ENCODE measurements at places on chromosomes 5 and 9.

DNA sequence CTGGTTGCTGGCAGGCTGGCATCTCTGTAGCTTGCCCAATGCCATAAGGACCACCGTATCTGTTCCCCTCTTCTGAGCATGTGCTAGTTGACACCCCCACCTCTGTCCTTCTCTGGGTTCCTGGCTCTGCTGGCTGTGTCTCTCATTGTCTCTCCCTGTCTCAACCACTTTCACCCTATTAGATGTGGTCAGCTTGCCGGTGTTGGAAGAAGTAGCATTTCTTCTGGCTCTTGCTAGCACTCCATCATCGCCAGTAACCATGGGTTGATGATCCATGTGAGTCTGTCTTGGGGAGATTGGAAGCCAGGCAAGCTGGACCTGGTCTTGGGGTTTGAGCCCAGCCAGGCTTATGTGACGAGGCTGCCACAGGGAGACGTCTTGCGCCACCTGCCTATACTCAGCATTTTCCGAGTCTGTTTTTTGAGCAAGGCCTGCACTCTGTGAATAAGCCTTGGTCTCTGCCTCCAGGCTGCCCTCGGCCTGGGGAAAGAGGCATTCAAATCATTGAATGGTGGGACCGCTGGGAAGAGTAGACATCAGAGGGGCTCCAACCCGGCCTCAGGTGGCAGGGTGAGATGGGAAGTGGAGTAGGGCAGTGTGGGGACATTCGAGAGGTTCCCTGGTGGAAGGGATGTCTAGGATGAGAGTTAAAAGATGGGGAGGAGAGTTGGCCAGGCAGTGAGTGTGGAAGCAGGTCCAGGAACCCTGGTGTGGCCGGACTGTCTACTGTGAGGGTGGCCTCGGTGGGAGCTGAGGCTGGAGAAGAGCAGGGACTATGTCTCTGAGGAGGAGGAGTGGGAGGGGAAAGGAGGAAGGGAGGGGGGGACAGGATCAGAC lies 74.3 kb downstream of the ZNF618 start:
- DNase-seq: no peak

- DNase-seq: no peak
Observed at GRCh38 chr5:74424162-74424868, 216.2 kb downstream of the ENC1 start.

DNA sequence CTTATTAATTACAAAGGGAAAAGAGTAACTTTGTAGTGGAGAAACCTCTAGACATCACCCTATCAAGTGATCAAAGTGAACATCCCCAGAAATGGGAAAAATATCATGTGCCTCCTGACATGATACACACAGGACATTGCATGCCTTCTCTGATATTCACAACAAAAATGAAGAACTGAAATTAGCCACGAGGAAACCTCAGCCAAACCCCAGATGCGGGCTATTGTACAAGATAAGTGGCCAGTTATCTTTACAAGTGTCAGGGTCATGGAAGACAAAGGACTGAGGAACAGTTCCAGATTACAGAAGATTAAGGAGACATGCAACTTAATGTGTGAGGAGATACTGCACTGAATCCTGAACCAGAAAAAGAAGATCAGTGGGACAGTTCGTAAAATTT lies 23.8 kb upstream of the NPM1 start:
- no peak for DNase-seq

- no peak for DNase-seq
Observed at GRCh38 chr5:82656341-82656761, 378.2 kb upstream of the RPS23 start.

DNA sequence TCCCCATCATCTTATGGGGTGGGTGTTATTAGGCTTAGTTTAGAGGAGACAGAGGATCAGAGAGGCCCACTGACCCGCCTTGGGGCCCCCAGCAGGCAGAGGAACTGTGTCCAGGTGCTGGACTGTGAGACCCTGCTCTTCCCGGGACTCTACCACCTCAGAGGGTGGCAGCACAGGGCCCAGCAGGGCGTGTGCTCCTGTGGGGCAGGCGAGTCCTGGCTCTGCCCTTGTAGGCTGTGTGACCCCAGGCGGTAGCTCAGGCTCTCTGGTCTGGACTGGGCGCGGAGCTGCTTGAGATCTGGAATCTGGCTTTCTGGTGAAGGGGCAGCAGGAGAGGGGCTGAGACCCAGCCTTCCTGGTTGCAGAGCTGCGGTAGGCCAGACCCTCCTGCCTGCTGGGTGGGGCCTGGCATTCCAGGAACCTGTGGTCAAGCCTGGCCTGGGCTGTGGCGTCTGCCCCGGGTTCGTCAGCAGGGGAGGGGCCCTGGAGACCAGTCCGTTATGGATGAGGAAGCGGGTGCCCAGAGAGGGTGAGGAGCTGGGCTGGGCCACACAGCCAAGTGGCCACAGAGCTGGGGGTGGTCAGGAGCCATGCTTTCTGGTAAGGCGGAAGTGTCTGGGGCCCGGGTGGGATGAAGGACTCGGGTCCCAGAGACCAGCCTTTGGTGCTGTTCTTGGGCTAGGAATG lies 46.5 kb downstream of the RXRA start:
- DNase-seq: peak; percentile 73

GRCh38 chr5:64744914-64745313 lies 23.6 kb downstream of the SREK1IP1 start:
- DNase-seq: no peak

DNA sequence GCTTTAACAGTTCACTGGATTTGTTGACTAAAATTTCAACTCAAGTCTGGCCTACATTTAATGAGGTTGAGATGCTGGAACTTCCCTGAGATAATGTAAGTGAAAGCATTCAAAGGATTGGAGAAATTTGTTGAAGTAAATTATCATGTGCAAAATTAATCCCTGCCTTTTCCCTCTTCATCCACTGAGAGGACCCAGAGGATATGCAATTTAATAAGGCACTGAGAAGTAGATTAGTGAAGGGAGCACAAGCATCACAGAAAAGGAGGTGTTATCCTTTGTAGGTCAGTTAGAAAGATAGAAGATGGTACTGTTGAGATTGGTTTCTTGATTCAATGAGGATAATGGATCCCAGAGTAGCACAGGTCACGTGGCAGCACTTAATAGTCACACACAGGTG lies 42.6 kb upstream of the ANKRD31 start:
- DNase-seq: no peak

- DNase-seq: no peak
Observed at GRCh38 chr5:73447530-73448462, 781 bp downstream of the FOXD1 start.

DNA sequence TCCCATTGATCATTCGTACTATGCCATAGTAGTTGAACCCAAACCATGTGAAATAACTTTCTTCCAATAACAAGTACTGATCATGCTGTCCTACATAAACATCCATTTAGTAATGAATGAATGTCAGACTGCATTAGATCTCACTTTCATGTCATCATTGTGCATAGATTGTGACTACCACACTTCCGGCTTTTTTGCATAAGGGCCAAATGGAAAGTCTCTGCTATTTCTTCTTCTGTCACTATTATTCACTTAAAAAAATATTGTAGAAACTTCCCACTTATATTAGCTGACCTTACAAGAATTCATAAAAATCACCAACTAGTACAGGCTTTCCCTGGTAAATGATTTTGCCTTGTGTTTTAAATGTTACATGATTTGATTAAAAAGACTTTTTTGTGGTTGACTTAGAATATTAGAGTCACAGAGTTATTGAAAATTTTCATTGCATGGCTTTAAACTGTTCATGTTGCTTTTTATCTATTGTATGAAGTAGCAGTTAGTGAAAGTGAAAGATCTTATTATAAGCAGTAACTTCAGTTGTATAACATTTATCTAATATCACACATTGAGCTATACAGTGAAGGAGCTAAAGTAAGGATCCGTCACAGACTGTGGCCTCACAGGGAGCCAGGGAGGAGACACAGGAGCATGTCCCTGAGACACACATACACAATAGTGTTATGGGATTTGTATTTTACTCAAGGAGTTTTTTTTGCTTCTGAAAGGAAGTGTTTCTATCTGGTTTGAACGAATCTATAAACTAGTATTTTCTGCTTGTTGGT lies 33.9 kb downstream of the LMNB1 start:
- no peak for DNase-seq

DNA sequence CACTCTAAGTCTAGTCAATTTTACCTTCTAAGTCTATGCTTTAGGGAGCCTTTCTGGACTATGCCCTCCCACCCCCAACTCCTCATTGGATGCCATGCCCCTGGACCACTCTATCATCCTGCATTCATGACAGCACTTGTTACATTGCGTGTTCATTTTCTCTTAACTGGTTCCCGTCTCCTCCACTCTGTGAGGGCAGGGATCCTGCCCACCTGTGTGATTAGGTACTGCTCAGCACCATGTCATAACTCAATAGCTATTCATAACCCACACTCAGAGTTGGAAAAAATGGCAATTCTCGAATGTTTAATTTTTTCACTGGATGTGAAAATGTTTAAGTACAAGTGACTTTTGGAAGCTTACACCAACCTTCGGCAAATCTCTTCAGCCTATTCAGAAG lies 88.5 kb downstream of the PRLR start:
- DNase-seq: no peak

DNA sequence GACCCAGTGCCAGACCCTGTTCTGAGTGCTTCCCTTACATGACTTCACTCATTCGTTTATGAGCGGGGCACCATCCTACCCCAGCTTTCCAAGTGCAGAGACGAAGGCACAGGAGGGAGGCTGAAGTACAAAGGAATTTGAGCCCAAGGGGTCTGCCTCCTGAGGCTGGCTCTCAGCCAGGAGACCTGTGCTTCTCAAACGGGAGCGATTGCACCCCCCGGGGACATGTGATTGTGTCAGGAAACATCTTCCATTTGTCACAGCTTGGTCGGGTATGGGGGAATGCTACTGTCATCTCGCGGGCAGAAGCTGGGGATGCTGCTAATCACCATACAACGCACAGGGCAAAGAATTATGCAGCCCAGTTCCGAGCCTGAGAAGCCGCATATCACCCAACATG lies 23.9 kb downstream of the ADCY2 start:
- DNase-seq: no peak

GRCh38 chr5:147734894-147735293 lies 47.6 kb downstream of the JAKMIP2 start:
- no peak for DNase-seq

GRCh38 chr5:141878186-141878710 lies at the start of gene PCDH1:
PCDH1 (minus strand) TSS chr5:141878410; CDS start chr5:141878262, 148 bp downstream.
- no peak for DNase-seq

GRCh38 chr9:131539223-131539923 lies 6.0 kb upstream of the PRRT1B start:
- DNase-seq: no peak

DNA sequence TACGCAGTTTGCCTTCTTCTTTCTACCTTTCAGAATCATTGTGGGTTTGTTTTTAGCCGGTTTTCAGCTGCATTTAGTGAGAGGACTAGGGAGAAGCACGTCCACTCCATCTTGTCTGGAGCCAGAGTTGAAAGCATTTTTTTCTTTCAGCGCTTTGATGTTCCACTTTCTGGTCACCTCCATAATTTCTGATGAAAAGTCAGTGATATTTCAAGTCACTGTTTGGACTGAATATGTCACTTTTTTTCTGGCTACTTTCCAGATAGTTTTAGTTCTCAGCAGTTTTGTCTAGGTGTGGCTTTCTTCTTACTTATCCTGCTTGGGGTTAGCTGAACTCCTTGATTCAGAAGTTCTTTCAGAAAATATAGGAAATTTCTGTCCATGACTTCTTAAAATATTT lies 123.9 kb upstream of the IER5L start:
- no peak for DNase-seq

DNA sequence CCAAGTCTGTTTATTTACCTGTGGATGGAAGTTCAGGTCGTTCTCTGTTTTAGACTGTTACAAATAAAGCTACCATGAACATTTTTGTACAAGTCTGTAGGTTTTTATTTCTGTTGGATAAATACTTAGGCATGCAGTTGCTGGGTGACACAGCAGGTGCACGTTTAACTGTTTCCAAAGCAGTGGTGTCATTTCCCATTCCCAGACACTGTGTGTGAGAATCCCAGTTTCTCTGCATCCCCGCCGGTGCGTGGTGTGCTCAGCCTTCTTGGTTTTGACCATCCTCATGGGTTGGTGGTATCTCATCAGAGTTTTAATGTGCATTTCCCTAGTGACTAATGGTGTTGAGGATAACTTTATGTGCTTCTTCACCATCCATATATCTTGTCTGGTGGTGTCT lies 27.2 kb downstream of the AHRR start:
- DNase-seq: no peak

- no peak for DNase-seq
Observed at GRCh38 chr5:131423056-131423455, 159.2 kb downstream of the CDC42SE2 start.

DNA sequence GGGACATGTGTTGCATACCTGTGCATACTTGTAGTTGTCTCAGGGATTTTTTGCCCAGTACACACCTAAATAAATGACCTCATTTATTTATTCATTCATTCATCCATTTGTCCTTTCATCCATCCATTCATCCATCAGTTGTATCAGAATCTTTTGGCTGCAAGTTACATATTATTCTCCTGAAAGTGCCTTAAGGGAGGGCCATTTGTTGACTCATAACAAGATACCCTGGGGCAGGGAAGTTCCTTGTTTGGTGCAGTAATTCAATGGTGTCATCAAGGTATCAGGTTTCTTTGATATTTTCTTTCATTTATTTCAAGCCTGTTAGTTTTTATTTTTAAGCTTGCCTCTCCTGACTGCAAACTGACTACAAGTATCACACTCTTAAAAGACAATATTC lies 597.9 kb upstream of the TLE4 start:
- DNase-seq: no peak

- DNase-seq: peak; percentile 7
Observed at GRCh38 chr5:95590880-95591279, 29.0 kb upstream of the GPR150 start.

DNA sequence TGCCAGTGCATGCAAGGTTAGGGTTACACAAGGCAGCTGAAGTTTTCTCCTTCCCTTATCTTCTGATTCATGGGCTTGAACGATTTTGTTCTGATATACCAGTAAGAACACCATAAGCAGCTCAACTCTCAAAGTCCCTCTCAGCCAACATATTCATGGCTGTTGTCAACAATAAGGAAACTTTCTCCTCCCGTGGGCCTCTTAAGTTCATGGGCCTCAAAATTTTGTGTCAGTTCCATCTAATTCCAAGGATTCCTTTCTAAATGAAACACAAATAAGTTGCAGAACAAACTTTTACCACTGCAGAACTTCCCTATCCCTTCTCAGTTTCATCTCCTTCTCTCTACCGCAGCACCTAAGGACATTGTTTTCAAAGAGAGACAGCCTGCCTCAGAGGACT lies 23.6 kb upstream of the CAST start:
- DNase-seq: no peak

- DNase-seq: no peak
Observed at GRCh38 chr5:99706160-99706559, 777.4 kb upstream of the CHD1 start.

GRCh38 chr5:5179079-5179478 lies 38.9 kb downstream of the ADAMTS16 start:
- DNase-seq: no peak

- no peak for DNase-seq
Observed at GRCh38 chr9:131759017-131759647, 19.3 kb upstream of the RAPGEF1 start.

- no peak for DNase-seq
Observed at GRCh38 chr9:120980951-120981350, 54.4 kb upstream of the TRAF1 start.

DNA sequence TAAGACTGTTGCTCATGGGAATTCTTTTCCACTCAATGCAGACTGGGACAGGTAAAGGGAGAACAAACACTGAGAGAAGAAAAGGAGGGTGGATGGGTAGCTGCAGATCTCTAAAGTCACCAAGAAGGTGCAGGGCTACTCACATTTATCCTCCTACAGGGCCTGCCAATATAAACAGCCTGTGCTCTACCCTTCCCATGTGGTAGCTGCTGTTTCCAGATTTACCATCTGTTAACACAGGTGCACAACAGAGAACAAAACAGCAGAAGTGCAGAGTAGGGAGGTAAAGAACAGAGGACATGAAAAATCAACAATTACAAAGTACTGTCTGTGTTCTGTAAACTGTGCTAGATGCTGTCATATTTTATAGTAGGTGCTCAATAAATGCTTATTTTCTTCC lies 26.0 kb downstream of the JAKMIP2 start:
- no peak for DNase-seq

Measured in GF-D8 (cell line).